HFF-Myc (cell line): ENCODE measurements at places on chromosomes 3 and 15.
A peak's percentile ranks its signal among the peaks of the same experiment; 100 is the strongest.

DNA sequence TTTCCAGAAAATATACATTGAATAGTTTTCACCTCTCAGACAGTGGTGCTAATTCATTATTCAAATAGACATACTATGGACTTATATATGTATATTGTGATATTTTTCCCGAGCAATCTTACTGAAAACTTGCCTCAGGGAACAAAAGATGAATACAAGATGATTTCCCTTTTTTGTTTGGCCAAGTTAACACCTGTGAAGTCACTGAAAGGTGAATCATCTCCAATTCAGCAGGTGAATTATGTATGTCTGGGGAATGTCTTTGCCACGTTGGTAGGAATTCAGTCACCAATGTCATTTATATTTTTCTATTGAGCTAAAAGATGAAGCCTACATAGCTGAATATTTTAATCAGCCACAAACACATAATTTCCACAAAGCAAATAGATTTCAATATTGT lies 88.2 kb downstream of the GPR156 start:
- DNase-seq: no peak

GRCh38 chr3:14455571-14456317 lies 53.3 kb downstream of the SLC6A6 start:
- DNase-seq: no peak

DNA sequence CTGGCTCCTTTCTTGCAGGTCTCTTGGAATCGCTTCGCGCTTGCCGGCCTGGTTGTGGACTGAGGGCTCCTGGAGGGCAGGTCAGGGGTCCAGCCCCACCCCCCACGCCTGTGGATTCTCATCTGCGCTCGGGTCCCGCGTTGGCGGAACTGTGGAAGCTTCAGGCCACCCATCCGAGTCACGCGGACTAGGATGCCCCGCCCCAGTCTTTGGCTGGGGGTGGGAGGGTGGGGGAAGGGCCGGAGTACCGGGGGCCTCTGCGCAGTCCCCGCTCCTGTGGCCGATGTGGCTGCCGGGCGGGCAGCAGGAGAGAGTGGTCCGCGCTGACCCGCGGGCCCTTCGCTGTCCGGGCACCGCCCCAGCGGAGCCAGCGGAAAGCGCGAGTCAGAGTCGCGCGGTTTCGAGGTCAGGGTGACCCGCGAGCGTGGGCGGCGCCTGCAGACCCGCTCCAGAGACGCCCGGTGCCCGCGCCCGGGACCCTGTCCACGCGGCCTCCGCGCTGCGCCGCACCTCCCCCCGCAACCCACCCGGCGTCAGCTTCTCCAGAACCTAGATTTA lies 114.2 kb downstream of the KLF13 start:
- no peak for DNase-seq

GRCh38 chr3:17737591-17737990 lies 4.8 kb downstream of the TBC1D5 start:
- no peak for DNase-seq

GRCh38 chr3:148999806-149000205 lies 8.5 kb downstream of the GYG1 start:
- no peak for DNase-seq

DNA sequence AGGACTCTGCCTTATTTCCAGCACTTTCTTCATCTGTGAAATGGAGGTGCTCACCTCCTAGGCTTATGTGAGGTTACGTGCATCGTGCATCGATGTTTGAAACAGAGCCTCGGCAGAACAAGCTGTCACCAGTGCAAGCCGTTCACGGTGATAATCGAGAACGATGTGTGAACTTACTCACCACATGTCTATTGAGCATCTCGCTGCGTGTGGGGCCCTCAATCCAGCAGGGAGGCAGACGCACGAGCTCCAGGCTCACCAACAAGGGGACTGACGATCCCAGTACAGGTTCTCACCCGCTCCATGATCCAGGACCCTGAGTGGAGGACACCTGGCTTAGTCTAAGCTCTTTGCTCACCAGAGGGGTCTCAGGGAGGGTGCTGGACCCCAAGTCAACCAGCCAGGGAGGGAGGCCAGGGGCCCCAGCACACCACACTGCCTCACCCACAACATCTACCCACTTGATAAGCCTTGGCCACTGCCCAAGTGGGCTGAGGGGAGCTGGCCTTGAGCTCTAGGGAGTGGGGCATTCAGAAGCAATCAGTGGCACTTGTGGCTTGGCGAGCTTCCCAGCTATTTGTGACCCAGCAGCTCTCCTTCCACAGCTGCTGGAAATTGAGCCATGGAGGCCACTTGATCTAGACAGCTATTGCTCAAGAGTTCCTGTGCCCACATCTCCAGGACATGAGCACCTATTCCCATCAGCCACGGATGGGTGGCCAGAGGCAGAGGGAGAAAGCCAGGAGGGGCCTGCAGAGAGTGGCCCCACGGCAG lies 34.4 kb upstream of the SLC6A1 start:
- no peak for DNase-seq

DNA sequence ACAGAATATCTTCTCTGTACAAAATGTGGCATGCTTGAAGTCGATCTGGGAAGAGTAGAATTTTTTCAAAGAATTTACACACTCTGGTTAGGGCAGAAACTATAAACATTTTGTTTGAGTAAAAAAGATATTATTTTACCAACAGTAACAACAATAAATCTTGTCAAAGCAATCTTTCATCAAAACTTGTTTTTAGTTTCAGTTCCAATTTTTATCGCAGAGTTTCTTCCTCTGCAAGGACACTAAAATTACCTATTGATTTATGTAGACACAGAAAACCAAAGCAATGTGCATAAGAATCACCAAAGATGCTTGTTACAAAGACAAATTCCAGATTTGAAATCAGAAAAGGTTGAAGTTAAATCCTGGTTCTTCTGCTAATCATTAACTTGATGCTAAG lies 61.9 kb downstream of the CGGBP1 start:
- no peak for DNase-seq

- no peak for DNase-seq
Observed at GRCh38 chr3:42032693-42033349, 58.3 kb upstream of the TRAK1 start.

- DNase-seq: no peak
Observed at GRCh38 chr3:193883551-193883950, 252.4 kb upstream of the HES1 start.

- DNase-seq: peak; percentile 48
Observed at GRCh38 chr3:70728311-70728710, 415.9 kb upstream of the MDFIC2 start.

GRCh38 chr3:161551697-161552096 lies 55.1 kb downstream of the OTOL1 start:
- no peak for DNase-seq

GRCh38 chr3:16370872-16371740 lies 106.1 kb downstream of the OXNAD1 start:
- no peak for DNase-seq

DNA sequence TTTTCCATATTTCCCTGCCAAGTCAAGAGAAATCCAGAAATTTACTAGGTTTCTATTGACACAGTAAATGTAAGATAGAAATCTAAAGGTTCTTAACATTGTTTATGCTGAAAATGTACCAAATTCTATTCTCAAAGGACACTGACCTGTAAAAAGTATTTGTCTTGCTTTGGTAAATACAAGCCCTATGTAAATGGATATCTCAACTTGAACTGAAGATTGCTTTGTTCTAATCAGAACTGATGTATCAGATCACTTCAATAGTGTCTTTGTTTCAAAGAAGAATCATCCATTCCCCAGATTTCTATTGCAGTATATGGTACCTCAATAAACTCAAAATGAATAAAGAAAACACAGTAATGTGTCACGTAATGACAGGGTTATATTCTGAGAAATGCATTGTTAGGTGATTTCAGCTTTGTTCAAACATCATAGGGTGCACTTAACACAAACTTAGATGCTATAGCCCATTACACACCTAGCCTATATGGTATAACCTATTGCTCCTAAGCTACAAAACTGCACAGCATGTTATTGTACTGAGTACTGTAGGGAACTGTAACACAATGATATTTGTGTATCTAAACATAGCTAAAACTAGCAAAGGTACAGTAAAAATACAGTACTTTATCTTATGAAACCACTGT lies 143.5 kb upstream of the NECTIN3 start:
- no peak for DNase-seq

GRCh38 chr3:57755368-57755675 lies 787 bp upstream of the SLMAP start:
- no peak for DNase-seq

- no peak for DNase-seq
Observed at GRCh38 chr3:194671511-194671899, 486 bp downstream of the LSG1 start.

DNA sequence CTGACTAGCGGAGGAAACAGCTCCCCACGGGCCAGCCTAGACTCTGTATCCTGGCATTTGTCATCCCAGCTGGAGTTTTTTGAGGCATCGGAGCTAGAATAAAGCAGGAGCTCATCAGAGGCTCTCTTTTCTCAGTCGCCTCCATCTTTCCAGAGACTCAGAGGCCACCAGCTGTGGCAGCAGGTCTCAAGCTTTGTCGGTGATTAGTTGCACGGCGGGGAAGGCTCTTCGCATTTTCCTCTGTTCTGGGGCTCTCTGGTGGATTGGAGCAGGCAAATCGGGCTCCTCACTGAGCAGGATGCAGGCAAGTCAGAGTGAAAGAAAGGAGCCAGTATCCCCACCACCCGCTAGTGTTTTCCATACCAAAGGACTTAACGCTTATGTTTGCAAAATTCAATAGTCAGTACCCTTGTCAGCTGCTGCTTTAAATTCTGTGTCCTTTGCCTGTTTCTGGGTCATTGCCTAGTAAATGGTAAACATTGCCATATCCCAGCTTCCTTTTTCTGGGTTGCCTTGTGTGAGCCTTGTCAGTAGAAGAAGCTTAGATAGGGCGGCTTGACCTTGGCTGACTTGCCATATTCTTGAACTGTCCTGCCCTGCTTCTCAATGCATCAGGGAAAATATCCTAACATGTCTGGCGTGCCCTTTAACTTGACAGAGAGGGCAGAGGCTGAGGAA lies 127.1 kb downstream of the PTPRG start:
- no peak for DNase-seq

GRCh38 chr3:146589899-146590508 lies 15.1 kb downstream of the PLSCR5 start:
- DNase-seq: no peak

DNA sequence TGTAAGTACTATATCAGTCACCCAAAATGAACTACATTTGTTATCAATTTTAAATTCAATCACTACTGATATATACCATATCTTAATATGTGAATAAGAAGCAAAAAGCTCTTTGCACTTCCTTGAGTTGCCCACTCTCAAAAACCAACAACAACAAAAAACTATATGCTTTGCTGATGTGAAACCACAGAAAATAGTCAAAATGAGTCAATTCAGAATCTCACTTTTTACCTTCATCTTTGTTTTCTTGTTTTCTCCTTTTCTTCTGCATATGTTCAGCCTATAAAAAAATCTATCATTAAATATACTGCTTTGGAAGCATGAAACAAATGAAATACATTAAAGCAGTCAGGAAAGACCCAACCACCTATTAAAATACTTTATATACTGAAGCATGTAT lies 80.7 kb downstream of the UBR1 start:
- DNase-seq: no peak

GRCh38 chr15:76512971-76513370 lies 176.4 kb downstream of the ISL2 start:
- no peak for DNase-seq

DNA sequence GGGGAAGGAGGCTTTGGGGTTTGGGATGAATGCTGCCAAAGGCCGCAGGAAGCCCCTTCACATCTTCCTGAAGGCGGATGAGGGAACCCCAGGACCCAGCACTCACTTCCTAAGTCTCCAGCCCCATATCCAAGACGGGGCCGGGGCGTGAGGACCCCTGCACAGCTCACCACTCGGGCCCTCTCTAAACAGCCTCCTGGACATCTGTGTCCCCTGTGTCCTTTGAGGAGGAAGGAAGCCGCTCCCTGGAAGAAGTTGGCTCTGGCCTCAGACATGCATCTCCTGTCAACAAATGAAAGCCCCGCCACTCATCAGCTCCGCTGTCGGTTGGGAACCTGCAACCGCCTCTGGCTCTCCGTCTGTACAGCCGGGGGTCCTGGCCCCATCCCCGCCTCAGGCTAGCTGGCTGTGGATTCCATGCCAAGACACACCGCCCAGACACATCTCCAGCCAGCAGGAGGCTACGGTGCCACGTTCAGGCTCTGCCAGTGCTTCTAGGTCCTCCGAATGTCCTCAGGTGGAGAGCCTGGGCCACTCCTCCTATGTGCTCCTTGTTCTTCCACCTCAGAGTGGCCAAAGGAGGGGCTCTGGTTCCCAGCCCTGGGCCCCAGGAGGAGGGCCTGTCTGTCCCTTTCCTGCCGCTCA lies 140.0 kb upstream of the MEF2A start:
- DNase-seq: no peak

DNA sequence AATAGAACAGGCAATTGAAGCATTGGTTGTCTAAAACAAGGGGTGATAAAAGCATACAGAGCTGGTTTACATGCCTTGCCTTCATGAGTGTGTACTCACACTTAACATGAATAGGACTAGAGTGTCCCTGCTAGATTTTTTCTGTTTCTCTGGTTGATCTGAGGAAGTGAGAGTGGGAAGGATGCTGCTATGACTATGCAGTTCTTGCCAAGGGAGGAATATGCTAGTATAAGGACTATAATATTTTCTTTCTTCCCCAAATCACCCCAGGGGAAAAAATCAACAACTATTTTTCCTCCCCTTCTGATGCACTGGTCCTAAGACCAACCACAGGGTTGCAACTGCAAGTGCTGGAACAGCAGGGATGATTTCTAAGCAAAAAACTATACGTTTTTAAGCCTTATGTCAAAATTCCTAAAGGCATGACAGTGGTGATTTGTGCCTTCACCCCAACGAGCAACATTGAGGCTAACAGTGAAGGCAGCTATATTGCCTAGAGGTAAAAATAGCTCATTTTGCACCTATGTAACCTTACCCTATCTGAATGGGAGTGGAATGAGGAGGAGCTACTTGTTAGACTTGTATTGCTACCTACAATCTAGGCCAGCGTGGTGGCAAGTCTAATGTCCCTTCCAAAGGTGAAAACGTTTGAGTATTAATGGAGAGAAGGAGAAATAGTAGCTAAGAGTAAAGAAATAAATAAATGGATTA lies 33.5 kb upstream of the USP8 start:
- no peak for DNase-seq

GRCh38 chr15:100152463-100152862 lies 189.3 kb downstream of the ADAMTS17 start:
- DNase-seq: no peak

DNA sequence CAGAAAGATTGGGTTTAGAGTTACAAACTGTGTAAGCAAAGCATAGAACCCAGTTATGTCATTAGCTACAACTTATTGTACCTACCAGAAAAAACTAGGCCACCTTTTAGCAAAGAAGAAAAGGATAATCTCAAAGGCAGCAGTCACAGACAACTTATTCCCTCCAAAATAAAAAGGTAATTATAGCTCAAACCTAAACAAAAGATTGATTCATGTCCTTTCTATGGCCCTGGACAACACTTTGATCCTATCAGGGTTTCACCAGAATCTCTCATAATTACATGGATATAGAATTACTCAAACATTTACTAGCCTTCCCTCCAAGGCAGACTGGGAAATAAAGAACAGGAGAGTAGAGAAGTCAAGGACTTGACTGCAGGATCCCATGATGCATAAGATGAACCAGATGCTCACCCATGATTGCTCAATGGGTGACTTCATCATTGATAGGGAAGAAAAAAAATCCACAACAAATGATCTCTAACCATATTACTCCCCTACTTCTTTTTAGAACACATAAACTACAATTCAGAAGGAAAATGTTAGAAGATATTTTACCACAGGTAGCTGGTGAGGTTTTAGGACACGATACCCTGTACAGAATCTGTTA lies 17.4 kb downstream of the DET1 start:
- DNase-seq: no peak
